KBM-7 (cell line): ENCODE measurements at places on chromosomes 2 and 18.

DNA sequence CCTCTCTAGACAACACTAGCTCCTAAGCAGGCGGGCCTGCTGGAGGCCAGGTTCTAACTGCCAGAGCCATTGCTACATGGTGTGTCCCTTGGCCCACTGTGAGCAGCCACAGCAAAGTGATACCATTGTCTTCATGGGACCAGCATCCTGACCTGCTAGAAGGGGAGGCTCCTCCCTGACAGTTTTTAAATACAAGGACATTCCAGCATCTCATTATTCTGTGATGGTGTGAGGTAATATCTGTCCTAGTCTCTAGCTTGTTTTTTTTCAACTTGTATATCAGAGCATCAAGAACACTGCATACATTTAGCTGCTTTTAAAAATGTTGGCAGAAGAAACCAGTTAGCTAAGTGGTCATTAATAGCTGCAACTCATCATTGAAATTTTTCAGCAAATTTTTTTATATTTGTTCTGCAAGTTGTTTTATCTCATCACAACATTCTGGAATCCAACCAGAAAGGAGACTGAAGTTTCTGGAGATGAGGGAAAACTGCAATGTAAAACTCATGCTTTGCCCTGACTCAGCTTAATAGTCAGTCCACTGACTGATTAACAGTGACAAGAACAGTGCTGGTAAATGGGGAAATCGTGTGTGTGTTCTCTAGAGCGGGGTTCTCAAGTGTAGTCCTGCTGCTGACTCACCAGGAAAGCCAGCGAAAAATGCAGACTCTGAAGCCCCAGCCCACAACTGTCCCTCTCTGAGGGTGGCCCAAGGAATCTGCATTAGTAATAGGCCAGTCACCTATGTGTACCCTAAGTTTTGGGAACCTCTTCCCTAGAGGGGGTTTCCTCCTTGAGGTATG lies 17.8 kb downstream of the MAPRE3 start:
- no peak for DNase-seq

- DNase-seq: no peak
Measured at GRCh38 chr2:151119374-151119773, 142.3 kb downstream of the RBM43 start.

DNA sequence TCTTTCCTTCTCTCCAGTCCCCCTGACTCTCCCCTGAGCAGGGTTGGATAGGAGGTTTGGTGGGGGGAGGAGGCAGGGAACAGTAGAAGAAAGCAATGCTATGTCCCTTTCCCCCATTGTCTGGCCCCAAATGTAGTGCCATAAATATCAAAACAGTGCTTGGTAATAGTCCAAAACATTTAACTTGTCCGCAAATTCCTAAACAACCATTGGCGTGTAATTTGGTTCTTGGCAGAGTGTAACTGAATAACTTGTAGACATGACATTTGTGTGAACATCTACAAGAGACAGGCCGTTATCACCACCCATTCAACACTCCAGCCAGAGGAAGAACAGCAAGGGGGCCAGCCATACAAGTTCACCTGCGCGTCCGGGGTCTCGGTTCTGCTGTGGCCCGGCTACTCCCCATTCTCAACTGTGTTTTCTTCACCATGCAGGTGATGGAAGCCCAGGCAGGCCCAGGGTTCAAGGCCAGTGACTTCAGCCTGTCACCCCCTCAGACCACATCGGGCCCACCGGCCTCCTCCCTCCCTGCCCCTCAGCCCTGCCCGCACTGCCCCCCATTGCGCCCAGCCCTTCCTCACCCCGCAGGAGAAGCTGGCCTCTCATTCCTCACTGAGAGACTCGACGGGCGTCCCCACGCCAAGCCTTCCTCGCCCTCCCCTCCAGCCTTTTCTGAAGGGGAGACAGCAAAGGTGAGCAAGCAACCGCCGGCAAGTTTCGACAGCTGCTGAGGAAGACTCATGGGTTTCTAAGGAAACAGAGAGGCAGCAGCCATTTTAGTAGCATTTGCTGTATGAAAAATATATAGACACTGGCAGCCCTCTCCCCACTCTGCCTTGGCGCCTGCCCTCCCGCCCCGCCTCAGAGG lies 699 bp upstream of the RAPGEF4 start:
- DNase-seq: no peak

- no peak for DNase-seq
Measured at GRCh38 chr2:108565778-108566375, 31.6 kb downstream of the LIMS1 start.

- DNase-seq: no peak
Measured at GRCh38 chr2:150595803-150596470, 108.5 kb upstream of the RND3 start.

- DNase-seq: peak; percentile 58
Measured at GRCh38 chr2:8598295-8599165, 83.3 kb upstream of the ID2 start.

GRCh38 chr2:155070489-155070888 lies 372.0 kb downstream of the KCNJ3 start:
- no peak for DNase-seq

- DNase-seq: no peak
Measured at GRCh38 chr2:210915912-210916311, 359.5 kb downstream of the CPS1 start.

DNA sequence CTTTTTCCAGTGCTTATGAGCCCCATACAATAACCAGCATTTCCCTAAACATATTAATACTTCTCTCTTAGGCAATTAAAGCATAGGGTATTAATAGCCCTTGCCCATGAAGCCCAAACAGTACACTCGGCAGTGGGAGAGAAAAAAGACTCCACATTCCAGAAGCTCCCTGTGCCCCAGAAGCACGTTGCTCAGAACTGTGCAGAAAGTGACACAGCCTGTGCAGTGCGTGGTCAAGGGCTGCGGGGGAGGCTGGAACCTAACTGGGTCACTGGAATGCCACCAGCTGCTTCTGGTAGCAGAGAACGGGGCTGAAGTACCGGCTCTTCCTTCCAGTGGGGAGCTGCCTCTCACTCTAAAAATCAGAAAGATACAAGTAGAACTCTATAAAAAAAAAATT lies 32.7 kb downstream of the EIPR1 start:
- DNase-seq: no peak

GRCh38 chr2:233121856-233122255 lies 61.7 kb downstream of the INPP5D start:
- no peak for DNase-seq

DNA sequence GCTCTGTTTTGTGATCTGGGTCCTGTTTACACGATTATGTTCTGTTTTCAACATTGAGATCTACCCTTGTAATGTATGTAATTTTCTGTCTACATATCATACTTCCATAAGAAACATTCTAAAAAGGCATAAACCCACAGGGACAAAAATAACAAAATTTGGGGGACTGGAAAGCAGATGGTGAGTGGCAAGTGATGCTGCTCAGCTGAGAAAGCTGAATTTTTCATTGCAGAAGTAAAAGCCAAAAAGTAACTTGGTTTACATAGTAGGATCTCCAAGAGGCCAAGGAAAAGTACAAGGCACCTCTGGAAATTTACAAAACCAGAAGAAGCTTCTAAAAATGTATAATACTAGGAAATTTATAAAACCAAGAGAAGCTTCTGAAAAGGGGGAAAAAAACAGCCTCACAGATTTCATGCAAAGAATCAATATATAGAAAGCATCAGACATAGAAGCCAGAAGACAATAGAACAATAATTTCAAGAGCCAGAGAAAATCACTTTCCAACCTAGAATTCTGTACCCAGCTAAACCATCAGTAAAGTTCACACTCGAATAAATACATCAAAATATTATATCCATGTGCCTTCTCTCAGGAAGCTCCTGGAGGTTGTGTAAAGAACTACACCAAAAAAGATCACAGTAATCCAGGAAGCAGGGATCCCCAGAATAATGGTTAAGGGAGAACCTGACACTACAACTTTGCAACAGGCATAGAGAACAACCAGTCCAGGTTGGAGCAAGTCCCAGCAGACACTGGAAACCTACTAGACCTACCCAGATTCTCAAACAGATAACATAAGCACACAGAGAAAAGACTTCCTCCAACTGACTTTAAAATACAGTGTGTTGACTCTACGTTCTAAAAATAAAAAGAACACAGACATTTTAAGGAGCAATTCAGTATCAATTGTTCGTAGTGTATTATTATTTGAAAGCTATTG lies 401.7 kb upstream of the HS6ST1 start:
- no peak for DNase-seq

DNA sequence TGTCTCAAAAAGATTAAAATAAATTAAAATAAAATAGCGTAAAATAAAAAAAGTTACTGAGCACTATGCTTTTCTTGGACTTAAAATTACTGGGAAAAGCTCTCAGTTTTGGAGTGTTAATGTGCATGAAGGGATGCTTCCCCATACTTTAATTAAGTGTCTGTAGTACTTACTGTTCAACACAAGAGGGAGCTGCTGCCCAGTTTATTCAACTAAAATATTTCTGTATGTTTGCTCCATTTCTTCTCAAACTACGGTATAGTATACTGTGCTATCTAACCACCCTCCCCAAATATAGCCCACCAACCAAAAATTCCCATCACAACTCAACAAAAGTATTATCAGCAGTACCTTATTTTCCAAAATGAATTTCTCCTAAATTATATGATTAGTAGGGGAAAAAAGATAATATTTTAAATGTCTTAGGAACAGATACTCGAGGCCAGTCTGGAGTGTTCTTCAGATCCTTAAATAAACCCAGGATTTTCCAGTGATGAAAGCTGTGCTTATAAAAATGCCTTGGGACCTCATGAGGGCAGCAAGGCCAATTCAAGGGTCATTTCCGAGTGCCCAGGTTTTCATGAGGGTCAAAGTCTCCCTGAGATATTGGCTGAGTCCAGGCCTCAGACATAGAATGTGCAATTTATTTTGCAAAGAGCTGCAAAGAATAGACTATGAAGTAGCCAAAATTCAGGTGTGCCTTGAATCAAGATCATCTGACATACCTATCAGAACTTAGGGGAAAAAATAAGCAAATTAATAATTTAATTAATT lies 64.1 kb downstream of the CHRNA1 start:
- peak; percentile 59 for DNase-seq

- DNase-seq: no peak
Measured at GRCh38 chr2:28325173-28325566, 67.5 kb upstream of the FOSL2 start.

DNA sequence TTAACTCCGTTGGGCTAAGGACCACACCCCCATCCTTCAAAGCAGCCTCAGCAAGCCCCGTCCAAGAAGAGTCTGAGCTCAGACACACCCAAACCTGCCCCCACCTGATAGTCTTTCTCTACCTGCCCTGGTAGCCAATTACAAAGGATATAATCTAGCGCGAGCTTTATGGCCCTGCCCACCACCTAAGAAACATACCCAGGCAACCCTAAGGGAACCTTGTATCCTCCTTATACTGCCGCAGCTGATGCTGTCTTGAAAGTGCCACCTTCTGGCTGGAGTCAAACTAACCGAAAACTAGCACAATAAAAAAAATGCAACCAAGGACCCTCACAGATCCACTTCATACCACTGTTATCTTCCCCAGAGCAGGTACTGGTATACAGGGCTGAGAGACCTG lies 628.3 kb upstream of the REG3G start:
- DNase-seq: no peak

- no peak for DNase-seq
Measured at GRCh38 chr2:134193006-134193405, 60.9 kb upstream of the MGAT5 start.

DNA sequence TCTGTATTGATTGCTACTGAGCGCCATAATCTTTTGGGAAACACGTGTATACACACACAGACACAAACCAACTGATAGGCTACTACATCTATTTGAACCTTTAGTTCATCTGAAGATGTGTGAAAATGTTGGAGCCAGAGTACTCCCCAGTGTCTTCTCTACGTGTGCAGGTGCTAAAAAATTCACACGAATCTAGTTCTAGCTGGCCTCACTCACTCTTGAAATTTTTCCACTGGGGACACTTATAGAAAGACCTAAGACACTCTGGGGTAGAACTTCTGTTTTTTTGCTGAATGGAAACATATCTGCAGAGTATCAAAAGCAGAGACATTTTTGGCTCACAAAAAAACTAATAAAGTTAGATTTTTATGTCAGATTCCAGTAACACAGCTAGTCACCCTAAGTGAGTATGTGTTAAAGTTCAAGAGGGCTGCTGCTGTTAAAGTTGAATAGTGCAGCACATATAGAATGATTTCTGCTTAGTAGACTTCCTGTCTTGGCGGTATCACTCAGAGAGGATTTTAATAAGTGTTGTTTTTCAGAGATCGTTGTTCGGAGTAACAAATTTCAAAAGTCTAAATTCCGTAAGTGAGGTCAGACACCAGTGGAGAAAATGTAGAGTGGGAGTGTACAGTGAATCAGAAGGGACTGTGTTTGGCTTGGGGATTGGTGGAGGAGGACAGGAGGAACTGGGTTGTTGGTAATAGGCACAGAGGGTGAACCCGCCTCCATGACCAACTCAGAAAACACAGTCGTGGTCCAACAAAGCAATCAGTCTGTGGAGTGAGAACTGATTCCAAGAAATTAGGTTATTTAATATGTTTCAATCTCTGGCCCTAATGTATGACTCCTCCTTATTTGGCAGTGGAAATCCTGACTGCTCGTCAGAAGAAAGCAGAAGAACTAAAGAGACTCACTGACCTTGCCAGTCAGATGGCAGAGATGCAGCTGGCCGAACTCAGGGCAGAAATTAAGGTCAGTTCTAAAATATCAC lies 43.1 kb downstream of the KCTD18 start:
- no peak for DNase-seq
